ENCODE measurements at places on chromosomes 6 and 20. TPM values are rescaled to one million over a fixed set of nuclear protein-coding genes. Genes with fewer than 3 reads are reported as not detected.

DNA sequence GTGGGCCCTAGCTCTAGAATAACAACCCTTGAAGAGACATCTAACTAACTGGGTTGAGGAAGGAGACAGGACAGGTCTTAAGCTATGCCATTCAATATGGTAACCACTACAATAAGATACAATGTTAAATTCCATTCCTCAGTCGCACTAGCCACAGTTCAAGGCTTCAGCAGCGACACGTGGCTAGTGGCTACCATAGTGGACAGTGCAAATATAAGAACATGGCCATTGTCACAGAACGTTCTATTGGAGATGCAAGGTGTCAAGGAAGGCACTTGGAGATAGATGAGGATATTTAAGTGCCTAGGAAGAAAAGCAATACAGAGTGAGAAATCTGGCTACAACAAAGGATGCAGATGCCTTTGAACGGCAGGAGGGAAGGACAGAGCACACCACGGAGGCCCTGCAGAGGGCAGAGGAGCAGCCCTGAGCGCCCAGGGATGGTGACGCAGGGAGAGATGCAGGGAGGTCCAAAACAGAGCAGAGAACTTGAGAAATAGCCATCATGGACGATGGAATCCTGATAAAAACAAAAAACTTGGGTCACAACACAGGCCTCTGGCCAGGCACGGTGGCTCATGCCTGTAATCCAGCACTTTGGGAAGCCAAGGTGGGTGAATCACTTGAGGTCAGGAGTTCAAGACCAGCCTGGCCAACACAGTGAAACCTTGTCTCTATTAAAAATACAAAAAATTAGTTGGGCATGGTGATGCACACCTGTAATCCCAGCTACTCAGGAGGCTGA, 140.7 kb downstream of the ZMYND8 start:
- no peak for DNase-seq

DNA sequence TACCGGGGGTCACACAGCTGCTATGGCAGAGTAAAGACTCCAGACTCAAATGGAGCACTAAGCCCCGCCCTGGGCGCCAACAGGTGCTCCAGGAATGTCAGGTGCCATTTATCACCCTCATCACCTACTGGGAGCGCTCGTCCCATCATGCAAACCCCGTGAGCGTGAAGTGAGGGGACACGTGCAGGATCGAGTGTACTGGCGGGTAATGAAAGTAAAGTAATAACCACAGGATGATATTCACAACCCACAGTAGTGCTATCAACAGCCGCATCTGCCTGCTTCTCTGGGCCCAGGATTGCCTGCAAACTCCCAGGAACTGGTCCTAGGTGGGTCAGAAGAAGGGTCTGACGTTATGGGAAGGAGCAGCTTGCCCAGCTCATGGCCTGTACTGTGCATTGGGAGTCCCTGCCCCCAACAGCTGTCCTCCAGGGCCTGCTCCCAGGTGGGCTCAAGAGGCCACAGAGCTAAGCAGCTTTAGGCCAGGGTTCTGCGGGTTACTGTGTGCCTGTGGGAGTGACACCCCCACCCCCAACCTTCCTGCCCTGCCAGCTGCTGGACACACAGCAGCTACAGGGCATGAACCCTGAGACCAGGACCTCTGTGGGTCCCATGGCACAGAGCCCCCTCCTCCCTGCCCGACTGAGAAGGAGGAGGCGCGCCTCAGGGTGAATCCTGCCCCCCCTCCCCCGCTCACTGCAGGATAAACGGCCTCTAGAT, 120.5 kb upstream of the SULF2 start:
- DNase-seq: no peak

DNA sequence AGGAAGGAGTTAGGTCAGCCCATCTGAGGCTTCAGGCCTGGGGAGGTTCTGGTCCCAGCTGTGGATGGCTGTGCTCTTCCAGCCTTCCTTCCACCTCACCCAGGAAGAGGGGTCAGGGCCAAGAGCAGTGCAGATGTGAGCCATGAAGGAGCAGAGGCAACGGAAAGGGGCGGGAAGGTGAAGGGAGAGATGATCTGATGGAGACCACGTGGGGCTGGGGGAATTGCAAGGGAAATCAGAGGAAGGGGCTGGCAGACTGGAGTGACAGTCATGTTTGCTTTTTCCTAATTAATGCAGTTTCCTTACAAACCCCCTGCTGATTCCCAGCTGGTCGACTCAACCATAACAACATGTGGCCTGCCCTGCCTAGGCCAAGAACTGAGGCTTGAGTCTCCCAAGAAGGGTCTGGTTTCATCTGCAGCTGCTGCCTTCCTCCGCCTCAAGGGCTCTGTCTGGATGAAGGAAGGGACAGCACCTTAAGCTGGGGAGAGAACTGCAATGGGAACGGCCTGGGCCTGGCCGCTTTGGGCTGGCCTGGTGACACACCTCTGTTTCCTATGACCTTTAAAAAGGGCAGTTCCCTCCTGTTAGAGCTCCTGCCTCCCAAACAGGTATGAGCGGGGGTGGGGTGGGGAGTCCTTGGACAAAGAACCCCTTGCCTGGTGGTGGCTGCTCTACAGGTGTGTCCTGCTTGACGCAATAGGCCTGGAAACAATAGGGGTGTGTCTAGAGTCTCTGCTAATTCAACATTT, 7.8 kb upstream of the MRPS18A start:
- DNase-seq: peak; percentile 55

- no peak for DNase-seq
Observed at GRCh38 chr6:28817808-28818145, 106.0 kb downstream of the TRIM27 start.

GRCh38 chr6:41767112-41767833, 12.4 kb downstream of the FRS3 start:
- peak; percentile 85 for DNase-seq

DNA sequence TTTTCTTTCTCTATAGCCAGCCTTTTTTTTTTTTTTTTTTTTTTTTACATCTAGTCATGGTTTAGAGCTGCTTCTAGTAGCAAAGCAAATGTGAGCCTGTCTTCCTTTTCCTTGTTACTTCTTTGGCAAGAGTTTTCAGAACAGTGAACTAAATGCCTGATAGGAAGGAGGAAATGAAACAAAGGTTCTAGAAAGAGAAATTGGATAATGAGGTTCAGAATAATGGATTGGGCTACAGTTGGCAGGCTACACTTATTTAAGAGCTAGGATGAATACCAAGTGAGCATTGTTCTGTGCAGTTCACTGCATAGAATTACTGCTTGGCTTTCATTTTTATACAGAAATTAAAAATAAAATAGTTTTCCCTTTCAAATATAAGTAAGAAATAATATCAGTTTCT, 78.6 kb downstream of the HIVEP1 start:
- no peak for DNase-seq

DNA sequence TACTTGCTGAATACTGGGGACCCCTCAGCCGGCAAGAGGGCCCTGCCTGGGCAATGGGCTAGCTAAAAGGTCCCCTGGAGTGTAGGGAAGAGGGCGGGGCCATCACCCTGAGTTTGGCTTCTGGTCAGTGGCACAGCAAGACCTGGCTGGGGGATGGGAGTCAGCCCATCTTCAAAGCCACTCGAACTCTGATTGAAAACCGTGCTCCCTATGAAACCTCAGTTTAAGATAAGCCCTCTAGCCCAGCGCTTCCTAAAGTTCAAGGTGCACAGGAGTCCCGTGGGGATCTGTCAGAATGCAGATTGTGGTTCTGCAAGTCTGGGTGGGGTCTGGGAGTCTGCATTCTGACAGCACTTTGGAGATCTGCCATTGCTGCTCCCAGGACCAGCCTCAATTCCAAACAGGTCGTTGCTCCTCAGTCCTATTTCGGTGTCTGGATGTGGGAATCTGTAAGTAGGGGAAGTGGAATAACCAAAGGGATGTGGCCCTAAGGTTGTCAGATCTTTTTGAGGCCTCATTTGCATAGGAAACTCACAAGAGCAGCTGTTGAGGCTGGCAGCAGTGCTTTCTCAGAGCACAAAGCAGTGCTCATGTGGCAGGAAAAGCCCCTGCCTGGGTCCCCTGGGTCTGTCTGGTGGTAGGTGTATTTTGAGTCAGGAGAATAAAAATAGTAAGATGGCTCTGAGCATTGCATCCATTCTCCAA, 85.3 kb upstream of the SCP2D1 start:
- DNase-seq: no peak

DNA sequence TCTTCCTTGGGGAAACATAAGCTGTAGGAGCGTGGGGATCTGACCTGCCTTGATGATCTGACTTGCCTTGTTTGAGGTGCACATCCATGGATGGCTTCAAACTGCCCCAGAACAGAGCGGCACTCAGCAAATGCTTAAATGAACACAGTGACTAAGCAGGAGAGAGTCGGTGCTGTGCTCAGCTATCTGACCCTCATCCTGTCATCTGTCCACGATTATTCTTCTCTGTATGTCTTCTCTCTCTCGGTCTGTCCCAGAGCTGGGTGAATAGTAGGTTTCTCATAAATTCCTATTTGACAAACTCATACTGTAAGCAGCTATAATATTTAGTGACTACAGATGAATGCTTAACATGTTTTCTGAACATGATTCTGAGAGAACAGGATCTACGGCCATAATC, 37.3 kb downstream of the TRAM2 start:
- DNase-seq: no peak

GRCh38 chr6:4174042-4174441, 38.7 kb upstream of the ECI2 start:
- DNase-seq: no peak

Gene PRND
- not detected for polyA plus RNA-seq

Gene CPNE1
- 49.5 TPM for polyA plus RNA-seq

Gene MATN4
- polyA plus RNA-seq: 0.06 TPM

Gene RAB23
- 3.1 TPM for polyA plus RNA-seq

Gene MOCS1
- 22.8 TPM for polyA plus RNA-seq

Gene SIGLEC1
- 13.0 TPM for polyA plus RNA-seq
